ENCODE measurements at places on chromosomes 4 and X.

DNA sequence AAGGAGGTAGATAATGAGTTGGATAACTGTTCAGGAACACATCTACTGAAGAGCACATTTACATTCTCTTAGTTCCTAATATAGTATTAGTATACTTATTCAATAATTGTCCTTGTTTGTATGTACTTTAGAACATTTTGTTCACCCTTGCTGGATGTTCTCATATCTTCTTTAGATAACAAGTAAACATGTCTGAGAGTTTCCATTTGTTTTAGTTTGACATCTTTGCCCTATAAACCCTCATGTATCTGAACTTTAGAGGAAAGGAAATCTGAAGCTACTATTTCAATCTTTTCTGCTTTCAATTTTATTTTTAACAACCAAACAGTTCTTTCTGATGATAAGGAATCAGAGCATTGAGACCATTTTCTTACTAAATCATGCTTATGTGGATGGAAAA, 518.6 kb downstream of the RPA4 start:
- DNase-seq, result no peak

DNA sequence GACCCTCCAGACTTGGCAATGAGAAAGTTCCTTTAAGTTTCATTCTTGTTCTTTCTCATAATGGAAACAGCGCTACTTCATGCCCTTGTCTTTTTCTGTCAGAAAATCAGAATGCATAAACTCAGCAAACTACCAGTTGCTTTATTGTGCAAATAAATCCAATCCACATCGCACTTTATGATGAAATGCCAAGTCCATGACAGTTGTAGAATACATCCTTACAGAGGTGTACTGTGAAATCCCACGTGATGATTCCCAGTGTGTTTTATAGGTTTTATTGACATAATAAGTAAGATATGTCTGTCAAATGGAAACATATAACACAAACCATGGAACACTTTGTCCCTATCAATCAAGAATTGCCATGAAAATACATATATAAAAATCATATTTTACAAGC, 295.0 kb downstream of the PCDH7 start:
- no peak for DNase-seq

- peak; percentile 70 for DNase-seq
These were observed 331.8 kb upstream of the TENM3 start for GRCh38 chr4:181911420-181911819.

DNA sequence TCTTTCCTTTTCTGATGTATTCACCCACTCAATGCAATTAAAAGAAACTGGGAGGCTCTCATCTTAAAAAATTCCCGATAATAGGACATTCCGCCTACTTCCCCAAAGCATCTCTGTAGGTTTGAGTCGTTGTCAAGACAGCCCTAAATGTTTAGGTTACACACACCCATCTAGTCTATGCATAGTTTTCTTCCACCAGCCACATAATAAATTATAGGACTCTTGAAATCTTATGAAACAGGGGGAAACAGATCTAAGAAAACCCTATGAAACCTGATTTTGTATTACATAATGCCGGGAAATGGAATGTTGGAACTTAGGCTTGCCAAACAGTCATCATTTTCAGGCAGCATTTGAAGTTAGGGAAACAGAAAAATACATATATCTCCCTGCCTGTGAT, 150.0 kb downstream of the PRKX start:
- peak; percentile 66 for DNase-seq

DNA sequence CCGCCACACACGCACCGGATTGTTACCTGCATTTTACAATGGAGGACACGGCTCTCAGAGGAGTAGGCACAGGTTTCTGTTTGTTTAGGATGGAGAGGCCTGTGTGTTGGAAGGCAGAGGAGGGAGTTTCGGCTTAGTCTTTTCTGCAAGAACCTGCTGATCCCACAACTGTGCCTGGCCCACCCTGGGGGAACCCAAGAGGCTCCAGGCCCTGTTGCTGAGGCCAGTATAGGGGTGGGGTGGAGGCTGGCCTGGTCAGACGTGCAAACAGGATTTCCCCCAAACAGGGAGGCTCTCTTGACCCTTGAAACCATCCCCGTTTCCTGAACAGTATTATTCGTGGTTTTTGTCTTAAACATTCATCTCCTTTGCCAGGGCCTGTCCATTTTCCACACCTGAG, 772 bp upstream of the SLC49A3 start:
- DNase-seq, result no peak

GRCh38 chr4:25075129-25075528, 44.4 kb upstream of the LGI2 start:
- DNase-seq, result no peak

DNA sequence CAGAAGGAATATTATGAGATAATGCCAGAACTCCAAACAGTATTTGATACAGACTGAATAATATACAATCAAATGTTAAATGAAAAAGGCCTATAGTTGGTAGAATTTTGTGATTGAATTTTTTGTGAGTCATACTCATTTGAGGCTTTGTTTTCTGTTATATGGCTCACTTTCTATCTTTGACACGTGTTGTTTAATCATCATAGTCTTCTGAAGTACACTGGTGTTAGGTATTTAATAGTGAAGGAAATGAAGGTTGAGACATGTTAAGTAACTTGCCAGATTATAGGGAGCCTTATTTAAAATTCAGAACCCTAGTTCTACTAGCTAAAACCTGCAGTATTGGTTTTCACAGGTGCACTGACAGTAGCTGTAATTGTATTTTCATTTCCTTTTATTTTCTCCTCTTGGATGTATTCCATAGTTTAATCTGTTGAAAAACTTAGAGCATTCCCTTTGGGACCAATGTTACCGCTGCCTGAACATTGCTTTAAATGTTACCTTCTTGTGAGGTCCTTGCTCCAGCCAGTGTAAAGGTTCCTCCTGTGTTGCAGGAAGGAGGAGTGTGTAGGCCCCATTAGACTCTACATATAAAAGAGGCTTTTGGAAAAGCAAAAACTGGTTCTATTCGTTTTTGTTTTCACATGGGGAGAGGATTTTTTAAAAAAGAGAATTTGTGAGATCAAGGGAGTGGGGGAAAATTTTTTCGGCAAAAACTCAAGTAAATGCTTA, 224.1 kb downstream of the ARHGAP10 start:
- no peak for DNase-seq

DNA sequence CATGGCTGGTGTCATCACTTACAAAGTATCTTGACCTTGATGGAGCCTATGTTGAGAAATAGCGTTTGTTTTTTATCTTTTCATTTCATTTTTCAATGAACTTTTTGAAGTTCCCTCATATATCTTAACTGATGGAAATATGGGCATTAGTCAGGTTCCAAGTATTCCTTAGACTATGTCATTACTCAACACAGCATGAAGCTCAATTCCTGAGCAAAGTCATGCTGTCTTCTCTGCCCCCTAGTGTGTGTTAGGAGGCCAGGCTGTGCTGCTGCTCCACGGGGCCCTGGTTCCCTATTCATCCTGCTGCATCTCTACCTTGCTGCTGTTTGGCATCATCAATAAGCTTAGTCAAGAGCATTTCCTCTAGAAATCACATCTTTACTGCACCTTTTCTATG, 40.9 kb downstream of the GPR143 start:
- peak; percentile 8 for DNase-seq

- DNase-seq, result peak; percentile 72
These were observed 591.0 kb downstream of the ANKRD50 start for GRCh38 chr4:124121461-124121971.

GRCh38 chrX:118865231-118865630, 41.6 kb downstream of the ZCCHC12 start:
- DNase-seq, result no peak

- no peak for DNase-seq
These were observed 408.8 kb upstream of the CNKSR2 start for GRCh38 chrX:20965270-20966044.

- DNase-seq, result no peak
These were observed 752.9 kb downstream of the TRAM1L1 start for GRCh38 chr4:116332508-116332907.

- DNase-seq, result no peak
These were observed 8.8 kb downstream of the LARP7 start for GRCh38 chr4:112645541-112646329.

GRCh38 chr4:10040049-10040892, 19.0 kb upstream of the SLC2A9 start:
- DNase-seq, result no peak

- no peak for DNase-seq
These were observed 5.7 kb upstream of the SERTM2 start for GRCh38 chrX:111505783-111506182.

DNA sequence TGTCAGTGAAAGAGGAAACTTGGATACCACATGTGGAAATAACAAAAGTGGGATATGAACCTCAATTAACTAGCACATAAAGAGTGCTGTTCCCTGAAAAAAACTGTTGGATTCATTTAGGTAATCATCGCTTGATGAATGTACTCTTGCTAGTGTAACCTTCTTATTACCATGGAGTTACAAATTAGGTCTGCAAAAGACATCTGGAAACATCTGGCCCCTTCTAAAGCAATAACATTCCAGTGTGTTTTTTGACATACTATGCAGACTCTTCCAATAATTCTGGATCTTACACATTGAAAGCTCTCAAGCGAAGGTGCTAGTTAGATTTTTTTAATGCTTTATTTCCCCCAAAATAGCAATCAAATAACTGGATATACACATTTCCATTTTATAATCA, 134.6 kb downstream of the ATP10D start:
- no peak for DNase-seq
